ENCODE measurements at places on chromosomes 2 and 18. TPM values are rescaled to one million over a fixed set of nuclear protein-coding genes. Genes with fewer than 3 reads are reported as not detected.

The SIX2 gene
- 0.12 TPM for total RNA-seq

The ACSL3 gene
- 63.3 TPM for total RNA-seq

The PARD3B gene
- 0.96 TPM for total RNA-seq

The DTNB gene
- total RNA-seq, result 29.7 TPM

DNA sequence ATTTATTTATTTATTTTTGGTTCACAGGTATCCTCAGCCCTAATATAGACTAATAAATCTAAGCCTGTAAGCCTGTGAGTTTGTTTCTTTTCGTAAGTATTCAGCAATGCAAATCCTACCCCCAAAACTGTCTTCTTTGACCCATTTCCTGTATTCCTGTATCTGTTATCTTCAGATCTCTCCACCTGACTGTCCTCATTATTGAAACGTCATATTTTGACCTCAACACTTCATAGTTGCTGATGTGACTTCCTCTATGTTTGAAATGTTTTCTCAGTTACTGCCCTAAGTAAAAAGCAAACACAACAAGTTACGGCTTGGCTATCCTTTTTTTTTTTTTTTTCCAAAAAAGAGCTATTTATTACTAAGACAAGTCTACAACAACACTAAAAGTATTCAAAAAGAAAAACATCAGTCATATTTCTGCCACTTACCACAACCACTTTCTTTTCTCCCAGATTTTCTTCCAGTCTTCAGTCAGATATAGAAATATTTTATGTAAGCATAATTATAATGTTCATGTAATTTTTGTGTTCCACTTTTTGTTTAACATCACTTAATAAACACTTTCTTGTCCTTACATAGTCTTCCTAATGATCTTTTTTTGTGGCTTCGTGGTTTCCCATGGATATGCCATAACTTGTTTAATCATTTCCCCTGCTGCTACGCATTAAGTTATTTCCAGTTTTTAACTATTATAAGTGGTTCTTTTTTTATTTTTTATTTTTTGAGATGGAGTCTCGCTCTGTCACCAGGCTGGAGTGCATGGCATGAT, 45.0 kb upstream of the EML4 start:
- DNase-seq, result no peak

DNA sequence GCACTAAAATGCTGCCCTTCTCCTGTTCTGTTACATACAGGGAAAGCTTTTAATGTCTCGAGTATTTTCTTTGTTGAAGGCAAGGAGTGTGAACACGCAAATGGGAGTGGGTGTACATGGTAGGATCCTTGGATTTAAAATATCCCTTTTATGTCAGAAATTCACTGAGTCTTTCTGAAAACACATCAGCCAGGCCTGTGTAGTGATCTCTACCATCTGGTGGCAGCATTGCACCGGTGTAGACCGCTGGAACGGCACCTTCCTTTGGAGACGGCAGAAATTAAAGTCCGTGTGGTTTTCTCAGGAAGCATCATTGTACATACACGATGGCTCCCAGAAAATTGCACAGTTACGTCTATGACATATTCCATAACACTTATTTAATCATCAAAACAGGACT, 515.8 kb downstream of the GALR1 start:
- peak; percentile 10 for DNase-seq

- no peak for DNase-seq
Measured at GRCh38 chr2:179428649-179429048, 164.0 kb upstream of the SESTD1 start.

- no peak for DNase-seq
Measured at GRCh38 chr2:121944072-121944831, 188.8 kb downstream of the TSN start.

DNA sequence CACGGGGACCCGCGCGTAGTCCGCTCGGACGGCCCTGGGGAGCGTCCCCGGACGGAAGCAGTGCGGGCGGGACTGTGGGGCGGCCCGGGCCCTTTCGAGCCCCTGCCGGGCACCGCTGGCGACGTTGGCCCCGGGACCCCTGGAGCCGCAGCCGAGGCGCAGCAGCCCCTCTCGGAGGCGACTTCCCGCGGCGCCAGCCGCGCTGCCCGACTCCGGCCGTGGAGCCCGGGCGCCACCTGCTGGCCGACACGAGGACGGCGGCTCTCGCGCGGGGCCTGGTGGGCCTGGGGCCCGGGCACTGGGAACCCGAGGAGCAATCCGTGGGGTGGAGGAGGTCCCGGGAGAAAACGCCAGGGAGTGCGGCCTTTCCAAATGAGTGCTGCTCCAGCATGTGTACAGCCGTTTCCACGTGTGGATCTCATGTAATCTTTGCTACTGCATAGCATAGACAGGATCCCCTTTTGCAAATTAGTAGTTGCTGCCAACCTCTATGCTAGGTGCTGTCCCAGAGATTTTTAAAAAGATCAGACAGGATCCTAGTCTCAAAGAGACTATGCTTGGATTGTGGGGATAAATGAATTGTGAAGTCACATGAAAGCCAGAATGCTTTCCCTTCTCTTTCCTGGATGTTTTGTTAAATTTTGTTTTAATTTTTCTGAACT, 4.0 kb downstream of the ID2 start:
- peak; percentile 92 for DNase-seq

DNA sequence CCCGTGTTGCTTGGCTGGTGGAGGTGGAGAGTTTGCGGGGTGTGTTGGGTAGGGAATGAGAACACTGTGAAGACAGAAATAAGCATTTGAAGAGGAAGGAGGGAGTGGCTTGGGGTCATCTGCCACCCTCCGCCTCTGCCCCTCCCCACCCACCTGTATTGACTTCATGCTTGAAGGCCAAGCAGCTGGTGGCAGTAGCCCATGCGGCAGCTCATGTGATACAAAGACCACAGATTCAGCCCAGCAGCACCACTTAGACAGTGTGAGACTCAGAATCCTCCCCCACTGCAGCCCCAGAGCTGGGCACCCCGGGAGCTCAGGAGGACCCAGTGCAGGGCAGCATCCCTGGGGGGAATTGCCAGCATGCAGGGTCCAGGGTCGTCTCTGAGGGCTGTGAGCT, 15.4 kb downstream of the NPPC start:
- no peak for DNase-seq

GRCh38 chr18:12895014-12895413, 11.0 kb upstream of the PTPN2 start:
- DNase-seq, result no peak

DNA sequence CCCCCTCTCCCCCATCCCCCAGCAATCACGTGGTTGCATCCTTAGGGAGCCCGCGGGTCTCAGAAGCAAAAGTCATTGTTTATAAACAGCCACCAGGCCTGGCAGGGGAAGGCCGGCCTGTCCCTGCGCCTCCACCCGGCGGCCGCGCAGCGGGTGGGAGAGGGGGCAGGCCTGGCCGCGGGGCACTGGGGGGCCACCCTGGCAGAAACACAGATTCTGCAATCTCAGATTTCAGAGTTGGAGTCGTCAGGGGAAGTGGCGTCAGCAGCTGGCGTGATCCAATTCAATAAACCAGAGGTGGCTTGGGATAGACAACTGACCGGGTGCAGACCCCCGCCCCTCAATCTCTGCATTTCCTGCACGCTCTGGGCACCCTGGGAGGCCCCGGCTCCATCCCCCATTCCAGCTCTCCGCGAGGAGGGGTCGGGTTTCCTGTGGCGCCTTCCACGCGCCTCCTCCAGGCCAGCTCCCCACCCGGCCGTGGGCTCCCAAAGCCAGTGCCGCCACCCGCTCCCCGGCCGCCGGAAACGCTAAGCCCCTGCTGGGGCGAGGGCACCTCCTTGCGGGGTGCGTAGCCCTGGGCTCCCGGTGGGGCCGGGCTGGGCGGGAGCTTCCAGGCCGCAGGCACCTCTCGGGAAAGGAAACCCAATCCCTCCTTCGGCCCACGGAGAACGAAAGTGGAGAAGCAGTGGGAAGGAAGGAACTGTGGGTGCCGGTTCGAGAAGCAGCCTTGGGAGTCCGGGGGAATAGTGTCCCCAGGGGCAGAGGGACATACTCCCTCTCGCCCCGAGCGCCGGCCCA, 1.1 kb downstream of the BIN1 start:
- DNase-seq, result no peak
